NCI-H446 (cell line): ENCODE measurements at places on chromosomes 4 and X.

DNA sequence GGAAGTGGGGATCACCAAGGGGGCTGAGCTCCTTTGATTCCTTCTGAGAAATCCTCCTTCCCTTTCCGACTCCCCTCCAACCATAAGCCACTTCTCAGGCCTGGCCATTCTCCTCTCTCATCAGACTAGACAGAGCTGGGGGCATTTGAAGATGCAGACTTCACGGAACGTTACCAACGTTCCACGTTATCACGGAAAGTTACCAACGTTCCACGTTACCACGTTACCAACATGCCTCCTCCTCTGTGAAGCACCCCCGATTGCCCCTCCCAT is 85.4 kb upstream of the WWC2 start:
- DNase-seq = no peak

DNA sequence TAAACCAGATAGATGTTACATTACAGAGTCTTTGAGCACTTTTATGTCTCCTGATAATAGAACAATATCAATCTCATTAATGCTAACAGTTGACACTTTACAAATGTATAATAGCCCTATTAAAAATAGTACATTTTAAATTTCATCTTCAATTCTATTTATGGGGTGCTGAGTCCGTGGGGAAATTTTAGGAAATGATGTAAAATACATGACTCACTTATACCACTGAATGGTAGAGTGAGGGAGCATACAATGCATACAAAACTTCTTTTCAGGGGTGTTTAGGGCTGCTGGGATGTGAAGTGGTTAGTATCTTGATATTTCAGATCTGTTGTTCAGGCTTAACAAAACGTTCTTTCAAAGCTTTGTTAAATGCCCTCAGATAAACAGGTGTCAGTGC is 696.2 kb downstream of the TRAM1L1 start:
- no peak for DNase-seq

- no peak for DNase-seq
Measured at GRCh38 chr4:122826553-122827257, at the start of gene FGF2. FGF2 (plus strand) TSS chr4:122826831; CDS start chr4:122827175, 344 bp downstream.

- DNase-seq = no peak
Measured at GRCh38 chr4:139337612-139338011, 35.3 kb upstream of the NDUFC1 start.

DNA sequence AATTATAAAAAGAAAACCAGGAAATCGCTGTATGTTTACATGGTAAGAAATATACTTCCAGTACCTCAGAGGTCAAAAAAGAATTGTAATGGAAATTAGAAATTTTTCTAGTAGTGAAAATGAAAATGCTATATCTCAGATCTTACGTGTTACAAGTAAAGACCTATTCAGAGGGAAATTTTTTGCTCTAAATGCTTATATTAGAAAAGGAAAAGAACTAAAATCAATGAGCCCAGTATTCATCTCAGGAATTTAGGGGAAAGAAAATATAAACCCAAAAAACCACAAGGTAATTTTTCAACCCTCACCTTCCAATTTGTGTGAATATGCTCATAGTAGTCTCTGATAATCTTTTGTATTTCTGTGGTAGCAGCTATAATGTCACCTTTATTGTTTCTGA is 145.6 kb downstream of the RAP1GDS1 start:
- no peak for DNase-seq

- DNase-seq = peak; percentile 11
Measured at GRCh38 chrX:10549280-10549679, 71.1 kb downstream of the MID1 start.

GRCh38 chr4:179415847-179416223 is 1973.6 kb upstream of the AGA start:
- DNase-seq = no peak

- DNase-seq = no peak
Measured at GRCh38 chr4:137029026-137029425, 503.3 kb downstream of the PCDH18 start.

DNA sequence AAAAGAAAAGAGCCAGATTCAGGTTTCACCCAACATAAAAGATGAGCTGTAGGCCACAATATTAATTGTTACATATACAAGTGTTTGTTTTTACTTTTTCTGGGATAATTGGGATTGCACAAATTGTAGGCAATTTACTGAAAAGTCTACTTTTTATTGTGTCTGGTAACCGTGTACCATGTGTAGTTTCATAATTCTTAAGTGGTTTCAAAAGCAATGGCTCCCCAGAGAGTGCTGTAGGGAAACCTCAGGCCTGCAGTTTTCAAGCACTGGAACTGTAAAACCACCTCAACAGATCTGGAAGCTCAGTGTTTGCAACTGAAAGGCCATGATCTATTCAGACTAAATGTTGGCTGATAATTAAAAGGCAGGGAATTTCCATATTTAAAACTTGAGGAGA is 53.9 kb upstream of the MMAA start:
- no peak for DNase-seq

DNA sequence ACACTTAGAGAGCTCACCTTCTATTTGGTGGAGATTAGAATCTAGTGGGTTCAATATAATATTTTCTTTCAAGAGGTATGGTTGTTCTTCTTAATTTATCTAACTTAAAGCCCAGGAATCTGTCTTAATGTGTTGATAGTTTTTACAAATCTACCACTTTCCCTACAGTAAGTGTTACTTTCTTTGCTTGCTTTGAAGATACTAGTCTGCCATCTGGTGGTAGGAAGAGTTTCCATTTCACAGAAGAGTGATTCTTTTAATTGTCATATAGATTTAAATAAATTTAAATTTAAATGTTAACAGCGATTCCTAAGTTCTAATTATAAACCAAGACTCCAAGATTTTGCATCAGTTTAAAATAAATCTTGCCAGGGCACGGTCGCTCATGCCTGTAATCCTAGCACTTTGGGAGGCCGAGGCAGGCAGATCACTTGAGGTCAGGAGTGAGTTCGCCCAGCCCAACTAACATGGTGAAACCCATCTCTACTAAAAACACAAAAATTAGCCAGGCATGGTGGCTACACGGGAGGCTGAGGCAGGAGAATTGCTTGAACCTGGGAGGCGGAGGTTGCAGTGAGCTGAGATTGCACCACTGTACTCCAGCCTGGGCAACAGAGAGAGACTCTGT is 43.5 kb downstream of the NUDT9 start:
- peak; percentile 39 for DNase-seq

DNA sequence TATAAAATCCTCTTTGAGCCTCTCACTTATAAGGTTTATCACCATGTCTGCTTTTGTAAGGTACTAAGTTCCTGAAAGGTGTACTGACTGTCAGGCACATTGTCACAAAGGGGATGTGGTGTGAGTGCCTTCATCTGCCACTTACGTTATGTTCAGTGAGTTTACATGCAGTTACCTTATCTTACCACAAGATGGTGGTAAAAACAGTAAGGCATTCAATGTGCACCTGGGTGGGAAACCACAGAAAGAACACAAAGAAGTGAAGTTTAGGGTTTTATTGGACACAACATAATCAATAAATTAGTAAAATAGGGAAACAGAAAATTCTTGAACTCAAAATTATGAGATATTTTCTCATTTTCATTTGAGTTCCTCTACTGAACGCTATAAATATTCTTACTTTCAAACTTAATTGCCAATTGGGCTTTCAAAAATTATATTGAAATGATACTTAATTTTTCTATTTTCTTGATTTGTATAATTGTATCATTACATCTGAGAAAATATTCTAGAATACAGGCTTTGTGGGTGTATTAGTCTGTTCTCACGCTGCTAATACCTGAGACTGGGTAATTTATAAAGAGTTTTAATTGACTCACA is 650.8 kb downstream of the PCDH7 start:
- DNase-seq = peak; percentile 71

DNA sequence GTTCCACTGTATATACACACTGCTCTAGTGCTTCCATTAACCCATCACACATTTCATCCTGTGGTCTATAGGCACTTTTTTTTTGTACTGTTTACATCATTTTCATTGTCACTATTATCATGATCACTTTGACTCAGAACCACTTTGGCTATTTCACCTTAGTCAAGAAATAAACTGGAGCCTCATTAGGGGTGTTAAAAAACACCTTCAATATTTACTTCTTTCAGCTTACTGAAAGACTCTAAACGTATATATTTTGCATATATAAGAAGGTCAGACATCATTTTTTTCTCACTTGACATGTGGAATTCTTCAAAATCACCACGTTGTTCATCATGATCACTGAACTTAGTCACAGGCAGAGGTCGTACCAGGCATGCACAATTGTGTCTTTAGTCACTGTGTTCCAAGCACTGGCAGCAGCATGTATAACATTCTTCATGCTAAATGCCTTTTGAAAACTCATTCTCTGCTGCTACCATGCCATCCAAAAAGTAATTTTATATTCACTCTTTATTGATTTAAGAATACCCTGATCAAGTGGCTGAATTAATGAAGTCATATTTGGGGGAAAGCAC is 229.2 kb upstream of the ARSJ start:
- peak; percentile 3 for DNase-seq

DNA sequence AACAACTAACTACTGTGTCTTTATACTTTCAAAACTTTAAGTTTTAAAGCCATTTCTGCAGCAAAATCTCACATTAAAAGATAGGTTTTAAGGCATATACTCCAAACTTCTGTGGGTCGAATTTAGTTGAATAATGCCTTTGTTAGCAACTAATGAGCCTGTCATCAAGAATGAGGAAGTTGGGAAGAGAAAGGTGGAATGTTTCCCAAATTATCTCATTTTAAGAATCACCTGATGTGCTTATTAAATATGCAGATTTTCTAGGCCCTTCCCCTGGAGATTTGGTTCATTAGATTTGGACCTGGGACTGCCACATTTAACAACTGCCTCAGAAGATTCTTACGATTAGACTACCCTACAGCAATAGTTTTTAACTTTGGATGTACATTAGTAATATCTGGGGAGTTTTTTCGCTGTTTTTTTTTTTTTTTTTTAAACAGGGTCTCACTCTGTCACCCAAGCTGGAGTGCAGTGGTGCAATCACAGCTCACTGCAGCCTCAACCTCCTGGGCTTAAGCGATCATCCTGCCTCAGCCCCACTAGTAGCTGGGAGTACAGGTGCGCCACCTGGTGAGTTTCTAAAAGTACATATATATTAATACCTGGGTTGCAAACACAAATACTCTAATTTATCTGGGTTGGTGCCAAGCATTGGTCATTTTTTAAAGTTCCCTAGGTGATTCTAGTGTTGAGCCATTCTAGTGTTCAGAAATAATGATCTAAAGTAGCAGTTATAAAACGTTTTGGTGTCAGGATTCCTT is 16.1 kb upstream of the TASL start:
- no peak for DNase-seq

DNA sequence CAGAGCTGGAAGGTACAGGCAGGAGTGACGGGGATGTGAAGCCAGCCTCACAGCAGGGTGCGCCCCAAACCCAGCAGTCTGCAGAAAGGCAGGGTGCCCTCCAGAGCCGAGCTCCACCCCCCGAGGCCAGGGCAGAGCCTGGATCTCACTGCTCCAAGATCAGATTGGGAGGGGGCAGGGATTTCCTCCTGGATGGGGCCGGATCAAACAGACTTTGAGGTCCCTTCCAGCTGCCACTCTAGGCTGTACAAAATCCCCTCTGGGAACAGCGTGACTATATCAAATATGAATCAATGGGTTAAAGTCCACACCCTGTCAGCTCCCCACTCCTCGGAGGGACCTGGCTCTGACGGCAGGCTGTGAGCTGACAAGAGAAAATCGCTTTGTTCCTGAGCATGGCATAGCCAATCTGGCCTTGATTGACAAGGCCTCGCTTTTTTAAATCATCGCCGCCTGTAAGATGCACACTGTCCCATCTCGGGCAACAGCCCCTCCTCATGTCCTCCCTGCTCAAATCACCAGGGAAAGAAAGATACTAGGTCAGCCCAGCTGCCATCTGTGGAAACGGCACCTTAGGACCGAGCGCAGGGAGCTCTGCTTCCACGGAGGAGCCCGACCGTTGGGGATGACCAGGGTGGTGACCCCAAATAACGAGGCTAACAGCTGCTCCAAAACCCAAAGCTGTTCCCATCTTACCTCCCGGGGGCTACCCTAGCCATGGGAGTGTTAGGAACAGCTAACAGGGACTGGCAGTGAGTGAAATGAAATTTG is 39.9 kb downstream of the PSAPL1 start:
- no peak for DNase-seq

DNA sequence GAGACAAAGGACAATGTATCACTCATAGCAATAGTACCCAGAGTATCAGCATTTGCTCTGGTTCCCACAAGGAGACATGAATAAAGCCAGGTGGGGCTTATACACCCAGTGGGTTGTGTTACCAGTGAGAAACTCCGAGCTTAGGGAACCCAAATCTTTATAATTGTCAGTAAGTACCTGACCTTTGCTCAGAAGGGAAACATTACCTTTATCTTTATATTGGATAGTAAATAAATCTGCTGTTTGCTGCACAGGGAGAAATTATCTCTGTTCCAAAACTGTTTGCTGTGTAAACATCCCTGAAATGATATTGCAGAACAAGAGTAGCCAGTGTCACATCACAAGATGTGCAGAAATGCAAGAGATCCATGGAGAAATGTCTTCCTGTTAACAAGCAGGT is 12.1 kb upstream of the SLAIN2 start:
- no peak for DNase-seq

- no peak for DNase-seq
Measured at GRCh38 chr4:117796677-117797076, 237.6 kb upstream of the NDST3 start.

DNA sequence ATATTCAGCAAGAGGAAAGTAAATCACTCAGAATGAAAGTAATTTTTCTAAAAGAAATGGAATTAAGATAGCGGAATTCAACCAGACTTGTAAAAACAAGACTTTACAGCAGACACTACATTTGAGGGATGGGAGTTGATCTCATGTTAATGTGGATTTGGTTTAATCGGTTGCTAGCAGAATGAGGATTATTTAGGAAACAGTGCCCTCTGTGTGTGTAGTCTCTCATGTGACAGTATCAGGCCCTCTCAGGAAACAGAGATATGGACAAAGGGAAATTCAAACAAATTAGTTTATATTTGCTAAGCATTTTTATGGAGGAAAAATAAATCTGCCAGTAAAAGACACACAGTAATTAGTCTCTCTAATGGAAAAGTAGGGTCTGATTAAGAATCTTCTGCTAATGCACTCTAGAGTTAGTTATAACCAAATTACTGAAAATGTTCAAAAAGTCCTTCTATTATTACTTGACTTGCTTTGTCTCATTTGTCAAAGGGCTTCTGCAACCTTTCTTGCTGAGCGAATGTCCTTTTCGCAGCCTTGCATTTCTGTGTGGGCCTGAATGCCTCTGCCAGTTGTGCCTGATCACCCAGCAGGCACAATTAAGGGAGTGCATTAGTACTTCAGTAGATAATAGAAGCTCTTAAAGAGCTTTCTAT is 1282.3 kb upstream of the TENM3 start:
- no peak for DNase-seq

- no peak for DNase-seq
Measured at GRCh38 chr4:168853770-168854169, 156.3 kb downstream of the CBR4 start.

GRCh38 chr4:132866616-132867015 is 282.5 kb upstream of the PCDH10 start:
- no peak for DNase-seq
